Esophagus muscularis mucosa (tissue), 4 donors: ENCODE measurements at places on chromosomes 2 and 18.

GRCh38 chr2:187971893-187972292, 319.8 kb upstream of the GULP1 start:
- DNase-seq = no peak

GRCh38 chr18:6955304-6955703, 162.3 kb downstream of the LAMA1 start:
- DNase-seq = peak; percentile 45

GRCh38 chr2:47662552-47662951, 120.4 kb upstream of the MSH6 start:
- DNase-seq = no peak

GRCh38 chr2:66684289-66684688, 249.4 kb downstream of the MEIS1 start:
- DNase-seq = no peak

GRCh38 chr2:10906926-10907625, 4.7 kb upstream of the KCNF1 start:
- no peak for DNase-seq

GRCh38 chr2:19797243-19797810, 104.5 kb downstream of the TTC32 start:
- no peak for DNase-seq

DNA sequence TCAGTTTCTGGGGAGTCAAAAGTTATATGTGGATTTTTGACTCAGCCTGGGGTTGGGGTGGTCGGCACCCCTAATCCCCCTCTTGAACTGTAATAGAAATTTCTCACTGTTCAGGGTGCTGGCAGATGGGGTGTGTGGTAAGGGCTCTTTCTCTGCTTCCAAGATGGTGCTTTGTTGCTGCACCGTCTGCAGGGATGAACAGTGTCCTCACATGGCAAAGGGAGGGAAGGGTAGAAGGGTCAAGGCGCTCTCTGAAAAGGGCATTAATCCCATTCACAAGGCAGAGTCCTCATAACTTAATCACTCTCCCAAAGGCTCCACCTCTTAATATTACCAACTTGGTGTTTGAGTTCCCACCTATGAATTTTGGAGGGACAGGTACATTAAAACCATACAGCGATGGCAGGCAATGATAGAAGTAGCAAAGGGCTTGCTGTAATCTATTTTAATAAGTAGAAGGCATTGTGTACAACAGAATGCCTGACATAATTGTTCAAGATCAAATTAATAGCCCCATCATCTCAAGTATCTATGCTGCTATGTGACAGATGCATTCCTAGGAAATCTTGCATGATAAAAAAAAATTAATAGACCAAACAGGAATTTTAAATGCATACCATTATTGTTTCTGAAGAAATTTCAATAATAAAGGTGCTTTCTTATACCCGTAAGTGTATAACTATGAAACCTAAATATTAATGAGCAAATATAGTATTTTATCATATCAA, 28.1 kb downstream of the MMADHC start:
- no peak for DNase-seq

- no peak for DNase-seq
These were observed 54.4 kb downstream of the CWC22 start for GRCh38 chr2:179952658-179953057.

DNA sequence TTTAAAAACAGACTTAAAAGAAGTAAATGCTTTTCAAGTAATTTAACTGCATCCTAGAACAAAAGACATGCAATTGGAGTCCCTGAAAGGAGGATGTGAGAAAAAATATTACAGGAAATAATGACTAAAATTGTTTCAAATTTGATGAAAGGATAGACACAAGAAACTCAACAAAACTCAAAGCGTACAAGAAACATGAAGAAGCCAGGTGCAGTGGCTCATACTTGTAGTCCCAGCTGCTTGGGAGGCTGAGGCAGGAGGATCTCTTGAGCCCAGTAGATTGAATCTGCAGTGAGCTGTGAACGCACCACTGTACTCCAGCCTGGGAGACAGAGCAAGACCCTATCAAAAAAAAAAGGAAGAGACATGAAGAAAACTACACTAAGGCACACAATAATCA, 118.1 kb upstream of the SLC39A10 start:
- no peak for DNase-seq

GRCh38 chr18:76710646-76711520, 111.5 kb upstream of the ZNF236 start:
- no peak for DNase-seq

DNA sequence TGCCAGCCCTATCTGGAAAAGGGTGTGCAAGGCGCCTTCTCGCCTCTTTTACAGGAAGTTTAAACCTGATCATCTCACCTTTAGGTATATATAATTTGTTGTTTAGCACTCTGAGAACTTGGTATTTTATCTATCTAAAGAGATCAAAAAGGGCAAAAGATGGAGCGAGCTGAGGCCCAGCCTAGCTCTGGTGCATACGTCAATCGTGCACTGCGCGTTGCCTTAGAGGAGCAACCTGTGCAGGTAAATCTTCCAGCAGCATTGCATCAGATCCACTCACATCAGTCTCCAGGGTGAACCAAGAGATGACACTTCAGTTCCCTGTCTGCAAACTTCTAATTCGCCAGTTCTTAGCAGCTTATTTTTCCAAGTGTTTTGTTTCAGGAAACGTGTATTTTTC, 15.4 kb downstream of the BCL11A start:
- DNase-seq = no peak

DNA sequence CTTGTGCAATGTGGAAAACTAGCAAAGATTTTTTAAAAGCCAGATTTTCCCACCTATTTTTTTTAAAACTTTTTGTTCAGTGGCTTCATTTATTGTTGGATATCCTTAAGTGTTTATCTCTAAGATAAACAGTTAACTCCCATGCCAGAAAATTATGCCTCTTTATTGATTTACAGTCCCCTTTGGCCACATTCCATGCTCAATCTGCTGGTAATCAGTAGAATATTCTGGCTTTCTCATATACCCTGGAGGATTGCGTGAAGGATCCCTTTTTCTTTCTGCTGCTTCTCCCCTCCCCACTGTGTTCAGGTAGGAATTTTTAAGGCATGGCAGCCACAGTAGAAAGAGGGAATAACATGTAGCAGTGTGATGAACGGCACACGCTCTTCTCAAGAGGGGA, 2.6 kb downstream of the GRHL1 start:
- peak; percentile 47 for DNase-seq

GRCh38 chr2:240060977-240061591, 7.8 kb upstream of the OR6B3 start:
- no peak for DNase-seq

GRCh38 chr2:7127156-7127555, 209.9 kb downstream of the RNF144A start:
- no peak for DNase-seq

DNA sequence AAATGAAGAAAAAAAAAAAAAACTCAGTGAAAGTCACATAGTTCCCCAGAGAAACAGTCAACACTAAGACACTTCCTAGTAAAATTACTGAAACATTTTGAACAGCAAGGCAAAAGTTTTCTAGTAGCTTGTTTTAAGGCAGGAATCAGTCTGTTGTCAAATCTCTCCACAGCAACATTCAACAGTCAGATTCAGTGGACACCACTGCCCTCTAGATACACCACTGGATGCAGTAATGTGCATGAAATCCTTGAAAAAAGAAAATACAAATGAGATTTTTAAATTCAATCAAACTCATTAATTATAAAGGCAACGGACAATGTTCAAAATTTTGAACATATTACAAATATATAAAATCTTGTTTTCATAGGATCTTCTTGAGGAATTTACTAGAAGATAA, 46.4 kb downstream of the GRB14 start:
- DNase-seq = no peak

- peak; percentile 84 for DNase-seq
These were observed 1.3 kb downstream of the HS6ST1 start for GRCh38 chr2:128317181-128317898.

DNA sequence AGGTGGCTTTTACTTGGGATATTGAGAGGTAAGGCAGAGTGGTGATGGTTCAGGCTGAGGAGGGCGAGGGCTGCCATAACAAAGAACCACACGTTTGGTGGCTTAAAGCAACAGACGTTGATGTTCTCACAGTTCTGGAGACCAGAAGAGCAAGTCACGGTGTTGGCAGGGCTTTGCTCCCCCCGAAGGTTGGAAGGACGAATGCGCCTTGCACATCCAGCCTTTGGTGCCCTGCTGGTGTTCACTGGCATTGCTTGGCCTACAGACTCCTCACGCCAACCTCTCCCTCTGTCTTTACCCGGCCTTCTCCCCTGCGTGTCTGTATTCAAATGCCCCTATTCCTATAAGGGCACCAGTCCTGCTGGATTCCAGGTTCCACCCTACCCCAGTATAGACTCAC, 125.4 kb downstream of the TPO start:
- DNase-seq = no peak

- no peak for DNase-seq
These were observed 41.1 kb downstream of the LDAH start for GRCh38 chr2:20781656-20782265.

- no peak for DNase-seq
These were observed 142.9 kb upstream of the ZSWIM2 start for GRCh38 chr2:186991766-186992417.

DNA sequence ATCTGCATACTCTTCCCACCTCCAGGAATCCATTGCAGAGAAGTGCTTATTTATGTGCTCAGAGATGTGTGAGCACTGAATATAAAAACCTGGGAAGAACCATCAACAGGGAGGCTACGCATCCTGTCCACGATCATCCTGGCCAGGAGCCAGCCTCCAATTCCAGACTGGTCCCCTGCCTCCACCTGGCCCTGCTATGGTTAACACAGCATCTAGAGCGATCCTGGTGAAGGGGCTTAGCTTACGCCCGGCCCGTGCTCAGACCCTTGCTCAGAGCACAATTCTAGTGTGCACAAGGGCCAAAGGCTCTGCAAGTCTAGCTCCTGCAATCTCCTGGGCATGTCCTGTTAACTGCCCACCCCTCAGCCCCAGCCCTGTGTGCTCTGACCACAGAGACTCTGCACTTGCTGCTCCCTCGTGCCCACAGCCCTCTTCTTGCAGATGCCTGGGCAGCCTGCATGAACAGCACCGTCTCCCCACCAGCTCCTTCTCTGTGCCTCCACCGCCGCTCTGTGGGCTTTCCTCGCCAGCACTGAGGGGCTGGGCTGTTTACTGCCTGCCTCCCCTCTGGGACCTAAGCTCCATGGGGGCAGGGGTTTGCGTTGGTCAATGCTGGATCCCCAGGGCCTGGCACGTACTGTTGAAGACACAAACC, 6.5 kb downstream of the PER2 start:
- no peak for DNase-seq

GRCh38 chr2:99609851-99610381, 120.1 kb upstream of the REV1 start:
- no peak for DNase-seq

- no peak for DNase-seq
These were observed 437.4 kb downstream of the MEIS1 start for GRCh38 chr2:66872081-66872985.

DNA sequence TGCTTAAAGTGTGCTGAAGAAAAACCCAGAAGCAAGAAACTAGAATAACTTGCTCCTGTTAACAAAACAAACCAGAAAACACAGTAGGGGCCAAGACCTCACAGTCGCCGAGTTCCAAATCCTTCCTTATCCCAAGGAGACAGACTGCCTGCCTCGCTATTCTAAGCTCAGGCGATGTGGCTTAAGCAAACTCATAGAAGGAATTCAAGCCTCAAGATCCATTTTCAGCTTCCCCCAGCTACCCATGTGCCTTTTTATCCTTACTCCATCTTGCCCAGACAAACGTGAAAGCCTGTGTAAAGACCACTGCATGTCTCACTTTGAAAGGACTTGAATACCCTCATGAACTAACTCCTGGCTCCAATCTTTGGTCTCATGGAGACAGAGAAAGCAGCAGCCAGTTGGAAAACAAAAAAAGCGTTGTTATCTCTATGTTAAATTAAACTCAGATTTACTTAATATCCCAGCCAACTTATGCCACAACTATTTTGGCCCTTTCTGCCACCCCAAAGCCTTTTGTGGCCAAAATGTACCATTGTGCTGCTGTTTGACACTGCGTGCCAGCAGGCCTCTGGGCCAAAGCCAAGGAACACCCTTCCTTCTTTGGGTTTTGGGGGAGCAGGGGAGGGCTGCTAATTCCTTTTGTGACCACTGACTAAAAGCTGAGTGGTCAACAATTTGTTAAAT, 123.2 kb upstream of the FZD5 start:
- no peak for DNase-seq

GRCh38 chr2:216001216-216002100, 11.9 kb downstream of the MREG start:
- DNase-seq = no peak

GRCh38 chr2:85930129-85931124, 41.6 kb upstream of the ST3GAL5 start:
- DNase-seq = no peak

DNA sequence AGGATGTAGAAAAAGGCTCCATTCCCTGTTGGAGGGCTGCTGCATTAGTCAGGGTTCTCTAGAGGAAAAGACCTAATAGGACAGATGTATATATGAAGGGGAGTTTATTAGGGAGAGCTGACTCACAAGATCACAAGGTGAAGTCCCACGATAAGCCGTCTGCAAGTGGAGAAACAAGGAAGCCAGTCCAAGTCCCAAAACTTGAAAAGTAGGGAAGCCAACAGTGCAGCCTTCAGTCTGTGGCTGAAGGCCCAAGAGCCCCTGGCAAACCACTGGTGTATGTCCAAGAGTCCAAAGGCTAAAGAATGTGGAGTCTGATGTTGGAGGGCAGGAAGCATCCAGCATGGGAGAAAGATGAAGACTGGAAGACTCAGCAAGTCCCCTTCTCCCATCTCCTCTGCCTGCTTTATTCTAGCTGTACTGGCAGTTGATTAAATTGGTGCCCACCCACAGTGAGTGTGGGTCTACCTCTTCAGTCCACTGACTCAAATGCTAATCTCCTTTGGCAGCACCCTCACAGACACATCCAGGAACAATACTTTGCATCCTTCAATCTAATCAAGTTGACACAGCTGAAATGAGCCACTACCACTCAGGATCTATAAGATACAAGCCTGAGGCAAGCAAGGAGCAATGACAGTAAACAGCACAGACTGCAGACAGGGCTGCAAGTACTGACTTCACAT, 30.0 kb upstream of the ATG16L1 start:
- no peak for DNase-seq
